Erythroblast (primary cell): ENCODE measurements at places on chromosomes 7 and 10.
A peak's percentile ranks its signal among the peaks of the same experiment; 100 is the strongest.

- no peak for DNase-seq
Observed at GRCh38 chr7:7570584-7570983, 3.9 kb downstream of the MIOS start.

GRCh38 chr10:119786117-119786769 lies 60.4 kb downstream of the INPP5F start:
- peak; percentile 28 for DNase-seq

DNA sequence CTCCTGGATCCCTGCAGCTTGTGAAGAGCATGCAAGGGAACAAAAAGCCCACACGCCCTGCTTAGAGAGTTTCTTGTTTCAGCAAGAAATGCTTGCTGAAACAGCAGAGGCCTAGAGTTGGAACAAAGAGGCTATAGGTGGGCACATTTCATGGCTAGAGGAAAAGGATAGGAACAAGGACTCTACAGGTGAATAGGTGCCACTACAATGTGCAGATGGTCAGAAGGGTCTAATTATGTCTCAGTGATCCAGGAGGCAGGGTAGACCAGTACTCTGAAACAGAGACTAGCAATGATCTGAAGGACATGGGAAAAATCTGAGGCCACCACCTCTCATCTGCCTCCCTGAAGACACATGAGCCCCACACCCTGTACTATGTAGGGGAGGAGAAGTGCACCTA lies 609.0 kb downstream of the REEP3 start:
- no peak for DNase-seq

DNA sequence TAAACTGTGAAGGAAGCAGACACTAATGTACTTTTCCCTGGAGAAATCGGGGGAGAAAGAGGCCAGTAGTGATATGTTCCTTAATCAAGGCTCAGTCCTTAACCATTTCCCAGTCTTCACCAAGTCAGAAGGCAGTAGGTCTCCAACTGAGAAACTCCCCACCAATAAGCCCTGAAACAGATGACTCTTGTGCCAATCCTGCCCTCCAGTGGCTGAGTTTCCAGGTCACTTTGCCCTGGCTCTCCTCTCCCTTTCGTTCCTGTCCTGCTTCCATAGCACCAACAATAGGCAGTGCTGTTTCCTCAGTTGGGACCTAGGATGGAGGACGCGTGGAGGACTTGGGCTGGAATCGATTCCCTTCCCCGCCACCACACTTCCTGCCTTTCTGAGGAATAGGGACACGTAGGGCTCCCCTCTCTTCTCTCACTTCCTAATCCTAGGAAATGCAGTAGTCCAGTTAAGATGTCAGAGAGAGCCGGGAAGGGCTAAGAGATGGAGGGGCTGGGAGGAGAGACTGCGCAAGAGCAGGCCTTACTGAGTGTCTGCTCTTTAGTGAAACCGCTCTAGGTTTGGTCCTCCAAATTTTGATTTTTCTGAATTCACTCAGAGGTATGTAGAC lies 23.4 kb downstream of the ATOH7 start:
- peak; percentile 52 for DNase-seq

DNA sequence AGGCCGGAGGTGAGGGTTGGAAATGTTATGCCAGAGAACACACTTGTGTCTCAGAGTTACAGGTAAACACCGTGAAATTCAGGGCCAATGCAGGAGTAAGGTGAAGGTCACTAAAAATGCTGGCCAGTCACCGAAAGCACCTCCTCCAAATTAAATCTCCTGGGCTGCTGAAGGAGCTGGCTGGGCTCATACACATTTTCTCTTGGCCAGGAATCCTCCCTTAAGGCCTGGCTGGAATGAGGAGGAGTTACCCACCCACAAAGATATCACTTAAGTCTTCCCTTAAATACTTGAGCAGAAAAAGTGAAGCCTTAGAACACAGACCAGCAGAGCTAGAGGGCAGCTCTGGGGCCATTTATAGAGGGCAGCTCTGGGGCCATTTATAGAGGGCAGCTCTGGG lies 46.3 kb downstream of the HTRA1 start:
- DNase-seq: no peak

GRCh38 chr7:127635659-127636285 lies 16.2 kb upstream of the SND1 start:
- DNase-seq: no peak

- DNase-seq: no peak
Observed at GRCh38 chr7:16504019-16504418, 22.6 kb upstream of the LRRC72 start.

DNA sequence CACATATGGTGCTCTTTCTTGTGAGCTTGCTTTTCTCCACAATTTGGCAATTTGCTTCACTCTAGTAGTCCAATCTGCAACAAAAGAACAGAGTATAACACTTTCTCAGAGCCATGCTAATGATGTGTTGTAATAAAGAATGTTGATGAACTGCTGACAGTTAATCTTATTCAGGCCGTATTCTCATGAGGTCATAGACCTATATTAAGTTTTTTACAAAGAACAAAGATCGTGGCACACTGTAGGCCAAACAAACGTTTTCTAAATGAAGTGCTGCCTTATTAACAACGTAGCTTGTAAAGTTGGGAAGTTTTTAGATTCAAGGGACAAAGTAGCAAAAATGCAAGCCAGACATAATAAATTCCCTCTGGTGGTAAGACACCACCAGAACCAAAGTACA lies 160.1 kb downstream of the GALNT11 start:
- no peak for DNase-seq

GRCh38 chr10:112095731-112096130 lies 87.8 kb downstream of the GPAM start:
- DNase-seq: no peak

DNA sequence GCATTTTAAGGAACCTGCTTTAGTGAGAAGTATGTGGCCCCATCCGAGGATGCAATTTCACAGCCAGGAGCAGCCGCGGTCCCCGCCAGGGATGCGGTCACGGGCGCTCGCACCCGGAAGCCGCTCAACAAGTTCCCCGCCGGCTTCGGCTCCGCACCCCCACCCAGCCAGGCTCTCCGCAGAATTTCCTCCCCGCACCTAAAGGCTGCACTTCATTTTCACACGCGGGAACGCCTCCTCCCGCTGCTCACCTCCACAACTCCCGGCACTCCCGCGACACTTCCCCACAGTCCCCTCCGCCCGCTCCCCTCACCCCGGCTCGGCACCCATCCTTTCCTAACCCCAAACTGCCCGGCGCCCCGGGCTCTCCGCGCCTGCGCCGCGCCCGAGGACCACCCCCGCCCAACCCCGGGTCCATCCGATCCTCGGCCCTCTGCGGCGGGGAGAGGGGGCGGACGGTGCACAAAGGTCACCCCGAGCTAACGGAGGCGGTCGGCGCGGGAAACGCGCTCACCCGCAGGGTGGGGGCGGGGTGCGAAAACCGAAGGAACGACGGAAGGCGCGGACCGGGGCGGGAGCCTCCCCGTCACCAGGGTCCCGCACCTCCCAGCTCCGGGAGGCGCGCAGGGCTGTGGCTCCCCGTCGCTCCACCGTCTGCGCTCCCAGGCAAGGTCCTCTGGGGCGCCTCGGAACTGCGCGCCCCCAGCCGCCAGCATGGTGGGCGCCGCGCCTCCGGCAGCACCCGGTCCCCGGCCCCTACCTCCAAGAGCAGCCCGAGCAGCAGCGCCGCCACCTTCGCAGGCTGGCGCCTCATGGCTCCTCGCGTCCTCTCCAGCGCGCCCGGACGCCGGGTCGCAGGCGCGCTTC lies 558 bp downstream of the VOPP1 start:
- peak; percentile 66 for DNase-seq

GRCh38 chr10:52574697-52575096 lies 197.9 kb downstream of the MBL2 start:
- DNase-seq: no peak

GRCh38 chr7:55185321-55185802 lies 166.5 kb downstream of the EGFR start:
- no peak for DNase-seq

DNA sequence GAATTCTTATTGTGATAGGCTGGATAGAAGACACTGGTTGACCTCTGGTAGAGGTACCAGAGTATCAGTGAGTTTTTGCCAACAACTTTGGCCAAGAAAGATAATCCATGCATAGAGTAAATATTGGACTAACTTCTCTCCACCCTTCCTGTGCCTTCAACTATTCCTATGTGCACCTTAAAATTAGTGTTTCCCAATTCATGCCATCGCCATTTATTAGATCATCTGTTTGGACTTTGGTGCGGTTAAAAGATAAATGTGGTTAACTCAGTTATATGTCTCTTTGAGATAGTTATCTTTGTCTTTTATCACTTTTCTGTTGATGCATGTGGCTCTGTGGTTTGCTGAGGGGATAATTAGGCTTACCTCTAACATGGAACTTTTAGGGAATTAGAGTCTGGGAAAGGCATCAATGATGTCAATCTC lies 4.6 kb downstream of the PAPSS2 start:
- DNase-seq: no peak

- no peak for DNase-seq
Observed at GRCh38 chr7:87216701-87217508, 2.6 kb downstream of the TMEM243 start.

DNA sequence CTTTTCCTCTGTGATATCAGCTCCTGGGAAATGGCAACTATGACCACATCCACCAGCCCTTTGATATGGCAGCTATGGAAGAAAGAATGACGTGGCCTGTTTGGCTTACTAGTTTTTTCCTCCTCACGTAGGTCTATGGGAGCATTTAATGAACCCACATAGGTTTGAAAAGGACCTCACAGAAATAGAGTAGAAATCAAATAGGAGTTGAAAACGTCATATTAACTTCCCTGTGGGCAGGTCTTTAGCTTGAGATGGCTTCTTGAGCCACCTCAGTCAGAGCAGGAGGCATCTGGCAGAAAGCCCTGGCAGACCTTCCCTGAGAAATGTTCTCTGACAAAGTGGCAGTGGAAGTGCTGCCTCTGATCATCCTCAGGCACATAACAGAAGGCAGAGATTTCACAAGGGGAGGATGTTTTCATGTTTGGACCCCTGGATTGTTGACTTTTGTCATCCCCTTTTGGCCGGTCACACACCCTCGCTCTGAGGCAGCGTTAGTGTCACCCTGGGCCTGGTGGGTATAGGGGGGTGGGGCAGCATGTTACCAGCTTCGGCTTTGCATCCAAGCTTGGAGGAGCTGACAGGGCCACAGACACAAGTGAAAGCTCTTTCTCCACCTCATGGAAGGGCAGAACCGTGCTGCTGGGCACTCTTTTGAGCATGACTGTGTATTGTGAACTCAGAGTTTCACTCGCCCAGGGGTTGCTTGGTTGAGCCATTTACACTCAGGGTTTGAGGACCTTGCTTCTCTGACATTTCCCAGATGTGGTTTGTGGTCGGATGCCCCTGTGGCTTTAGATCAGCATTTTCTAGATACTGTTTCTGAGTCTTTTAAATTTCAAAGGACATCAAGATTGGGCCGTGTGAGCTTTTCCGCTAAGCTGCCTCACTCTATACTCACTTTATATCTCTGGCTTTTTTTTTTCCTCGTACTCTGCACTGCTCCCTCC lies 184.2 kb downstream of the STK31 start:
- no peak for DNase-seq

- peak; percentile 65 for DNase-seq
Observed at GRCh38 chr7:36092221-36092771, 60.8 kb upstream of the EEPD1 start.

DNA sequence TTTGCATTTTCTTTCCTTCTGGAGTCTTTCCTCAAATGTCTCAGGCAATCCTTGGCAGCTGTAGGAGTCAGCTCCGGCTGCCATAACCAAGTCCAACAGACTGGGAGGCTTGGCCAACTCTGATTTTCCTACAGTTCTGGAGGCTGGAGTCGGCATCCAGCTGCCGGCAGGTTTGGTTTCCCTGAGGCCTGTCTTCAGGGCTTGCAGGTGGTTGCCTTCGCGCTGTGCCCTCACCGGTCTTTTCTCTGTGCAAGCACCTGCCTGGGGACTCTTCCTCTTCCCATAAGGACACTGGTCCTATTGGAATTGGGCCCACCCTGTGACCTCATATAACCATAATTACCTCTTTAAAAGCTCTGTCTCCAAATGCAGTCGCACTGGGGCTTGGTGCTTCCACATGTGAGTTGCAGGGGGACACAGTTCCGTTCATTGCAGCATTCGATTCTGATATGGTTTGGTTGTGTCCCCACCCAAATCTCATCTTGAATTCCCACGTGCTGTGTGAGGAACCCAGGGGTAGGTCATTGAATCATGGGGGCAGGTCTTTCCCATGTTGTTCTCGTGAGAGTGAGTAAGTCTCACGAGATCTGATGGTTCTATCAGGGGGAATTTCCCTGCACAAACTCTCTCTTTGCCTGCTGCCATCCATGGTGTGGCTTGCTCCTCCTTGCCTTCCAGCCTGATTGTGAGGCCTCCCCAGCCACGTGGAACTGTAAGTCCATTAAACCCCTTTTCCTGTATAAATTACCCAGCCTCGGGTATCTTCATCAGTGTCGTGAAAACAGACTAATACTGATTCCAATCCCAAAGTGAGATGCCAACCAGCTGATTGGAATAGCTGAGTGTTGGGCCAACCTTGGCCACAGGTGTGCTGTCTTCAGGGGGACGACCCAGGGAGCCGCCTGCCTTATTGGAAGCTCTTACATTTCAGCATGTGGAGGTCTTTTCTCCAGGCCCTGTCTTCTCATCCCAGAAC lies 7.9 kb downstream of the GALNTL5 start:
- no peak for DNase-seq

- no peak for DNase-seq
Observed at GRCh38 chr10:48976196-48976595, 36.6 kb upstream of the LRRC18 start.

- DNase-seq: peak; percentile 15
Observed at GRCh38 chr10:51960494-51960895, 261.1 kb upstream of the CSTF2T start.

- DNase-seq: no peak
Observed at GRCh38 chr10:58140691-58141347, 126.9 kb downstream of the IPMK start.

GRCh38 chr7:99788554-99788953 lies 4.6 kb upstream of the CYP3A4 start:
- DNase-seq: no peak

GRCh38 chr10:78780551-78780961 lies 288.2 kb upstream of the ZMIZ1 start:
- no peak for DNase-seq

GRCh38 chr10:117788911-117789310 lies 246.4 kb downstream of the EMX2 start:
- no peak for DNase-seq

- DNase-seq: no peak
Observed at GRCh38 chr10:81031774-81032173, 494.1 kb downstream of the SH2D4B start.

DNA sequence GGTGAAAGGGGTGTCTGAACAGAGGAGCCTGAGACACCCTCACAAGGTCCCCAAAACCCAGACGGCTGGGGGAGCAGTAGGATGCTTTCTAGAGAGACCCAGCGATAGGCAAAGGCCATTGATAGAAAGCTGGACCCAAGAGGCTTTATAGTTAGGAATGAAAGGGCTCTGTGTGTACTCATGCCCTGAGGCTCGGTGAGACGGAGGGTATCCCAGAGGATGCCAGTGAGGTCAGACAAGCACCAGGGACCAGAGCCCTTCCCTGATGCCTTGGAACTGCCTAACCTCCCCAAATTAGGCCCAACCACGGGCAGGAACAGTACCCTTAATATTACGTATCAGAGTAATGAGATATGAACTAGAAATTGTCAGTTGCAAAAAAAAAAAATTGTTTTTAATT lies 48.6 kb upstream of the RTKN2 start:
- no peak for DNase-seq
